NCI-H1930 (cell line): ENCODE measurements at places on chromosomes 13 and 19.

DNA sequence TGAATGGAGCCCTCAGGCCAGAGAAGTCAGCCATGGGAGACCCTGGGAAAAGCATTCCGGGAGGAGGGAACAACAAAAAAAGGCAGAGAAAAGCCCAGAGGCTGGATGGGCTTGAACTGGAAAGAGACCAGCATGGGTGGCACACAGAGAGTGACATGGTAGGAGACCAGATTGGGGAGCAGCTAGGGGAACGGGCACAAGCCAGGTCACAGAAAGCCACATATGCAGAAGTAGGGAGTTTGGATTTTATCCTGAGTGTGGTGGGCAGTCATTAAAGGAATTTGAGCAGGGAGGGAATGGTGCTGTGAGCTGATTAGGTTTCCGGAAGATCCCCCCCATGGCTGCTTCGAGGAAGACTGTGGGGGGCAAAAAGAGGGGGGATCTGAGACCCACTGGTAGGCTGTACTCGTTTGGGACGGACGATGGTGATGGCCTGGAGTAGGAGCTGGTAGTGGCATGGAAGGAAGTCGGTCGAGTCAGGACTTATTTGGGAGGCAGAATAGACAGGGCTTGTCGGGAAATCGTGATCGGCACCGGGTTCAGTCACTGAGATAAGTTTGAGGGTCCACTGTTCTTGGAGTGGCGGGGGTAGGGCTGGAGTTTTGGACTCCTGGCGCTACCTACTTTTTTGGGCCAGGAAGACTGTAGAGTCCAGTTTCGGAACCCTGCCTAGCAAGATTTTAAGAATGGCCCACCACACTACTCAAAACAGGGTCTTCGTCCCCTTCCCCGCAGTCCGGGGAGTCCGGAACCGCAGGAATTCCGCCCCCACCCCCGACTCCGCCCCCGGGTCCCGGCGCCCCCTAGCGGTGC lies 949 bp downstream of the SERTAD1 start:
- DNase-seq: no peak

GRCh38 chr13:85737952-85738351 lies 61.3 kb downstream of the SLITRK6 start:
- no peak for DNase-seq

GRCh38 chr13:113049521-113049941 lies 56.1 kb upstream of the F7 start:
- no peak for DNase-seq

DNA sequence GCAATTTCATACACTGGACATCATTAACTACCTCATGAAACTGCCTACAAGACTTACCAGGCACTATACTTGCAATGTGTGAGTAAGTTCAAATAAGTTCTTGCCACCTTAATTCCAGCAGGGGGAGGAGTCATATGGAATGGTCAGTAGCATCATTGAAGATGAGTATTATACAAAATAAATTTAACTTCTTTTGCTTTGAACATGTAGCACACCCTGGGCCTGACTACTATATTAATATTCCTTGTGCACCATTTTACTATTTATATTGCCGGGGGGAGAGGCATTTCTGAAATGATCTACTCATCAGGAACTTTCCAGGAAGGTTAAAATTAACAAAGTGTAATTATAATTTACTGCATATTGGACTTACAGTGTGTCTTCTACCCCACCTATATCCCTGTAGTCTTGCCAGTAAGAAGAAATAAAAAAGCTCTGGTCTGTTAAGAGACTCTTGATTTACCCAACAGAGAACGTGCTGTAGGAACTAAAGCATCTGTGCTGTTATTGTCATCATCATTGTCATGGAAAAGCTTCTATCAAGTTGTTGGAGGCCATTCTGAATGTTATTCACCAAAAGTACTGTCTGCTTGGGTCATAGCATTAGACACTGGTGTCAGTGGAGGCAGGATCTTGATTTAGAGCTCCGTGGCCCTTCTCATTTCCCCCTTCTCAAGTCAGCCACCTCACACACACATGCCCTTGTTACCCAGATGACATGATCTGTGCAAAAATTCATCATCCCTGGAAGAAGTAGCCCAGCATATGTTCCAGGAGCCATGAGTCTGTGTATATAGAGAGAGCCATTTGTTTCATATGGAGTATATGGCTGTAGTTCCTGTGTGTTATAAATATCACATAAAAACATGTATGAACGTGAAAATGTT lies 147.1 kb downstream of the MTUS2 start:
- DNase-seq: no peak

DNA sequence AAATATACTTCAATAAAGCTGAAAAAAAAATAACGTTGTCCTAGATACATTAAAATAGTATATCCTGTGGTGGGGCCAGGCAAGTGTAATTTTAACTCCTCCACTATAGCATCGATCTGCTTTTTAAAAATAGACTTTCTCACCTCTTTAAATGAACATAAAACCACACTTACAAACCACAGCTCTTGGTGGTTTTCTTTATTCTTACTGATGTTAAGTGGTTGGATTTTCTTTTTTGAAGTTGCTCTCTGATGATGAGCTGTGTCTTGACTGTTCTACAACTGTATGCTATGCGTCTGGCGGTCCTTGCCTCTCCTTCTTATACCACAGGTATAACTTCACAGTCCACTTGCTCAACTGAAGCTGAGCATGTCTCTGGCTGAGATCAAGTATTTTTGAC lies 721.5 kb upstream of the KLHL1 start:
- DNase-seq: no peak
